Stimulated activated CD4-positive, alpha-beta T cell treated with anti-CD3 and anti-CD28 coated beads, Interleukin-2, amount 100 ng/mL, for 4 hours (primary cell): ENCODE measurements at places on chromosomes 16 and 17.

GRCh38 chr17:78988152-78988551 is 8.4 kb upstream of the LGALS3BP start:
- DNase-seq = no peak

- no peak for DNase-seq
Observed at GRCh38 chr16:56330476-56330875, 94.9 kb downstream of the AMFR start.

- no peak for DNase-seq
Observed at GRCh38 chr17:69702078-69702477, 287.6 kb downstream of the MAP2K6 start.

GRCh38 chr16:74711938-74712337 is 11.3 kb upstream of the MLKL start:
- no peak for DNase-seq

- no peak for DNase-seq
Observed at GRCh38 chr17:50447870-50448595, 20.6 kb downstream of the CHAD start.

GRCh38 chr16:77402672-77403071 is 32.2 kb downstream of the ADAMTS18 start:
- DNase-seq = no peak

DNA sequence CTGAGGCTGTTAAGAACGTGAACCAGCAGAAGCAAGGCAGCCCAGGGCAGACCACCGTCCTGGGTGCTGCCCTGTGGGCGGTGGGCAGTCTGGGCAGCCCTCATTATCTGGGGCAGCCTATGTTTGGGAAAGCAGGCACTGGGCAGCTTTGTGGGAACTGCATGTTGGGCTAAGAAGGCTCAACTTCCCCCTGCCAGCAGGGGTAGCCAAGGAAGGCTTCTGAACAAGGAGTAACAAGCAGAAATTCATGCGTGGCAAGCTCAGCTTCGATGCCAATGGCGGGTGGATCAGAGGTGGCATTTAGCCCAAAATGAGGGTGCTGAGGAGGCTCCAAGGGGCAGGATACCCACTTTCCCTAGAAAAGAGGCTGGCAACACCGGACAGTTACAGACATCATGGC is 42.7 kb upstream of the METRNL start:
- no peak for DNase-seq

DNA sequence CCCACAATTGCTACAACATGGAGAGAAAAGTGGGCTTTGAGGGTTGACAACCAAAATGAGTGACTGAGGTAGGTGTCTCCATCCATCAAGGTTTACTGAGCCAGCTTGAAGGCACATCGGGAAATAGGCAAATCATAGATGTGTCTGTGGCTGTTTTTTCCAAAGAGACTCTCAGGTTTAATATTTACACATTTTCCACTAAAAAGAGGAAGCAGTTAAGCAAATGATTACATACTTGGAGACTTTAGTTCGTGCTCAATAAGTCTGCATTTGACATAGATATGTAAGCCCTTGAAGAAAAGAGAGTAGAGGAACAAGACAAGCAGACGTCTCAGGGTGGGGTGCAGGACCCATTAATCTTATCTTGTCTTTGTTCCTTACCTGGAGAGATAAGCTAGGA is 148.9 kb upstream of the COX10 start:
- no peak for DNase-seq

- DNase-seq = peak; percentile 55
Observed at GRCh38 chr17:17919169-17920107, 52.8 kb downstream of the TOM1L2 start.

DNA sequence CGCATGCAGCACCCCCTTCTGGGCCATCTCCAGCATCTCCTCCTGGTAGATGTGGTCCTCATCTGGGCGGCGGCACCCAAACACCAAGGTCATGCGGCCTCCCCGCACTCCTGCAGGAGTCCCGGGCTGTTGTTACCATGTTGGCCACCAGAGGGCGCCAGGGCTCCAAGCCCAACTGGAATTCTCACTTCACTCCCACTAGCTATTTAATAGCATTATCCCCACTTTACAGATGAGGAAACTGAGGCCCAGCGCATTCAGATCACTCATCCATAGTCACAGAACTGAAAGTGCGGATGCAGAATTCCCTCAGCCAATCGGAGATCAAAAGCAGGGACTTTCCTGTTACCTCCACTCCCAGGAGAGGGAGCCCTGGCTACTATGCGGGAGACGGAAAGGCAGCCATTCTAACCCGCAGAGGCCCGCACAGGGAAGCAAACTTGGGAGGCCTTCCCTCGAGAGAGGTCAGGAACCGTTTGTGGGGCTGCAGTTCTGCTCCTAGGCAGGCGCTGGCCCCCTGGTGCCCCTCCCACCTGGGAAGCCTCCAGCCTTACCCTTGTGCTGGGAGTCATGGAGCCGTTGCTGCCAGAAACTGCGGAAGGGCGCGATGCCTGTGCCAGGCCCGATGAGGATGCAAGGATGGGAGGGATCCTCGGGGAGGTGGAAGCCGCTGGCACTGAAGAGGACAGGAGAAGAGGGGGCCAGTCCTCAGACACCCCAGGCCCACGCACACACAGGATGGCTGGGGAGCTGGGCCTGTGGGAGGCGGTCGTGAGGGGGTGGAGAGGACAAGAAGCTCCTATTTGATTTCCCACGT is 40.1 kb downstream of the NOS2 start:
- DNase-seq = peak; percentile 43

DNA sequence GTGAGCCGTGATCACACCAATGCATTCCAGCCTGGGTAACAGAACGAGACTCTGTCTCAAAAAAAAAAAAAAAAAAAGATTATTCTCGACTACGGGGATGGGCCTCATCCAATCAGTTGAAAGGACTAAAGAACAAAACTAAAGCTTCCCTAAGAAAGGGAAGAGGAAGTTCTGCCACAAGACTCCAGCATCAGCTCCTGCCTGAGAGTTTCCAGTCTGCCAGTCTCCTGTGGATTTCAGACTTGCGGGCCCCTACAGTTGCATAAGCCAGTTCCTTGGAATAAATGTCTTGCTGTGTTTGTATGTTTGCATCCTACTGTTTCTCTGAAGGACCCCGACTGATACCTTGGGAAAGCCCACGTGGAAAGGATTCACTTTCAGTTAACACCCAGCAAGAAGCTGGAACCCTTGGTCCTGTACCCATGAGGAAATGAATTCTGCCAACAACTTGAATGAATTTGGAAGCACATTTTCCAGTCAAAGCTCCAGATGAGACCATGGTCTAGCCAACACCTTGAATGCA is 26.3 kb upstream of the FZD2 start:
- no peak for DNase-seq

GRCh38 chr16:85838381-85838780 is 38.9 kb downstream of the COX4I1 start:
- DNase-seq = no peak

- DNase-seq = no peak
Observed at GRCh38 chr17:69609473-69610305, 195.2 kb downstream of the MAP2K6 start.

- no peak for DNase-seq
Observed at GRCh38 chr16:81765969-81766368, 13.1 kb upstream of the PLCG2 start.
